Activated T-cell treated with anti-CD3 and anti-CD28 coated beads, Interleukin-2, amount 50 U/mL, for 4 hours (primary cell): ENCODE measurements at places on chromosomes 16 and 17.

DNA sequence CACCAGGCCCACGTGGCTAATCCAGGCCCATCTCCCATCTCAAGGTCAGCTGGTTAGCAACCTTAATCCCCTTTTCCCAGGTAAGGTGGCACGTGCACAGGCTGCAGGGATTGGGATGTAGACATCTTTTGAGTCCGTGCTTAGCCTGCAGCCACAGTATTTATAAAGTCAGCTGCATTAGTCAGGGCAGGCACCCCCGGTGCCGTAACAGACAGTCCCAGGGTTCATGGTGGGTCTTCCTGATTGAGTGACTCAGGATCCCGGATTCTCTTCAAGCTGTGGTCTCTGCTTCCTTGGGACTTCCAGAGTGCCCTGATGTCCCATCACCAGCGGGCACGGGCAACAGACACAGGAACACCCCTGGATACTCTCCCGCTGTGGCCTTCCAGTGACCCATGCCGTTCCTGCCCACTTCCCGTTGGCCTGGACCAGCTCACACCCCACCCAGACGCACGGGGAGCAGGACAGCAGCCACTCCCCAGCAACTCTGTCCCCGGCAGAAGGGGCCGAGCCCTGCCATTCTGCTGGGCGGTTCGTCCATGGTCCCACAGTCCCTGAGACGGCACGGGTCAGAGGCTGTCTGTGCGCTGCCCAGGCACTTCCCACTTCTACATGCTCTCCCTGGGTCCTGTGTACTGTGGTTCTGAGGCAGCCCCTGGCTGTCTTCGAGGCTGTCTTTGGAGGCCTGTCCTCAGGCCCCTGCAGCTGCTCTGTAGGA, 248.6 kb upstream of the GSE1 start:
- DNase-seq = no peak

DNA sequence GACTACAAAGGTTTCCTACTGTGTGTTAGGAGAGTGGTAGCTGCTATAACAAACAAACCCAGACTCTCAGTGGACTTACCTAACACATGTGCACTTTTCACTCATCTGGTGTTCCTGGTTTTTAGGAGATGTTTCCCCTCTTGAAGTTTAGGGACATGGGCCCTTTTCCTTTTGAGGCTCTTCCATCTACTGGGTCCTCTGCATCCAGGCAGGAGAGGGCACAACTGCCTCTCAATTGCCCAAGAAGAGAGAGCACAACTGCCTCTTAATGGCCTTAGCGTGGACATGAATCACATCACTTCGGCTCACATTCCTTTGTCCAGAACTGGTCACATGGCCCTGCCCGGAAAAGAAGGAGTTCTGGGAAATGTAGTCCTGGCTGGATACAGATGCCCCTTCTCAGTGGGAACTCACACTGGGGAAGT, 9.8 kb upstream of the TNRC6C start:
- no peak for DNase-seq

GRCh38 chr17:44556166-44556831, 985 bp upstream of the FZD2 start:
- no peak for DNase-seq

GRCh38 chr17:4893272-4893671, 6.1 kb upstream of the C17orf107 start:
- DNase-seq = no peak

DNA sequence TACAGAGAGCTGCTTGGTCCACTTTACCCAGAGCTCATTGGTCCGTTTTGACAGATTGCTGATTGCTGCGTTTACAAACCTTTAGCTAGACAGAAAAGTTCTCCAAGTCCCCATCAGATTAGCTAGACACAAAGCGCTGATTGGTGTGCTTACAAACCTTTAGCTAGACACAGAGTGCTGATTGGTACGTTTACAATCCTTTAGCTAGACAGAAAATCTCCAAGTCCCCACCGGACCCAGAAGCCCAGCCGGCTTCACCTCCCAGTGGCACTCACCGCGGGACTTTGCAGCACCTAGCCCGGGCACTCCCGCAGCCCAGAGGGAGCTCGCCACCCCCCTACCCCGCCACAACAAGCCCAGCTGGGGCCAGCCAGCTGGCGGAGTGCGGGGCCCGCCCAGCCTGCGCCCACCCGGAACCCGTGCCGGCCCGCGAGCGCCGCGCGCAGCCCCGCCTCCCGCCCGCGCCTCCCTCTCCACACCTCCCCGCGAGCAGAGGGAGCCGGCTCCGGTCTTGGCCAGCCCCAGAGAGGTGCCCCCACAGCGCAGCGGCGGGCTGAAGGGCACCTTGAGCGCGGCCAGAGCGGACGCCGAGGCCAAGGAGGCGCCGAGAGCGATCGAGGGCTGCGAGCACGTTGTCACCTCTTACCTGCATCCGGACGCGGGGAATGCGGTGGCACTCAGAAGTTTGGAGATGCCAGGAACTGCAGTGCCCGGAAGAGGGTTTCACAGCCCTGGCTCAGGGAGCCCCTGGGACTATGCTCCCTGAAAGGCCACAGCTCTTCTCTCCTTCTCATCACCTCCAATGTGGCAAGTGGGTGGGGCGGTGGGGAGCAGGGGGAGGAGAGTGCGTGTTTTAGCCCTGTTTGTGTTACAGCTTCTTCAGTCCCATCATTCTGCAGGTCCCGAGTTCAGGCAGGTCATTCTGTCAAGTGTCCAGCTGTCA, 1504.5 kb downstream of the CDH11 start:
- no peak for DNase-seq

- no peak for DNase-seq
These were observed 1.5 kb downstream of the HOXB4 start for GRCh38 chr17:48576479-48577309.

GRCh38 chr16:10171221-10171620, 11.0 kb downstream of the GRIN2A start:
- DNase-seq = no peak

- DNase-seq = no peak
These were observed 106.3 kb upstream of the HSBP1 start for GRCh38 chr16:83701494-83701893.

GRCh38 chr16:71356051-71356740, 2.3 kb upstream of the CALB2 start:
- no peak for DNase-seq

DNA sequence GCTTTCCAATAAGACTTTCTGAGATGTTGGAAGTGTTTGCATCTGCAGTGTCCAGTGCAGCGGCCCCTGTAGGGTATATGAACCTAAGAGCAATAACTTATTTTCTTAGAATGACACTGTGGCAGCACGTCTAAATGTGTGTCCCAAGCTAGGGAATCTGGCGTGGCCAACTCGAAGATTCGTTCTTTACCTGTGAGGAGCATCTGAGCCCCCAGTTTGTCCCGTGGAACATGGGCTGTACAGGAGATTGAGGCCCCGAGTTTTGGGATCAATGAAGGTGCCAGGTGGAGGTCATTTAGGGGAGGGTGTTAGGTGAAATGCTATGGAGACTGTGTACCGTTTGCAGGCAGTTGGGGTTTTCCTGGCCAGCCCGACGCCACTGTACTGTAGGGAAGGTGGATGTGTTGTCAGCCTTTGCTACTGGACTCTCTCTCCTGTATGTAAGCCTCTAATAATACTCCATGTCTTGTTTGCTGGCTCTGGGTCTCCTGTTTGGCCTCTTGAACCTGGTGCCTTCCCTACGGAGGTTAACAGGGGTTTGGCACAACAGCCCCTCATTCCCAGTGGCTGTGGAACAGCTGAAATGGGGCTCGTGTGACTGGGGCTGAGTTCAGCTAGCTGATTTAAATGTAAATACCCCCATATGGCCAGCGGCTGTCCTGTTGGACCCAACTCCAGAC, 45.5 kb upstream of the SDK2 start:
- no peak for DNase-seq

DNA sequence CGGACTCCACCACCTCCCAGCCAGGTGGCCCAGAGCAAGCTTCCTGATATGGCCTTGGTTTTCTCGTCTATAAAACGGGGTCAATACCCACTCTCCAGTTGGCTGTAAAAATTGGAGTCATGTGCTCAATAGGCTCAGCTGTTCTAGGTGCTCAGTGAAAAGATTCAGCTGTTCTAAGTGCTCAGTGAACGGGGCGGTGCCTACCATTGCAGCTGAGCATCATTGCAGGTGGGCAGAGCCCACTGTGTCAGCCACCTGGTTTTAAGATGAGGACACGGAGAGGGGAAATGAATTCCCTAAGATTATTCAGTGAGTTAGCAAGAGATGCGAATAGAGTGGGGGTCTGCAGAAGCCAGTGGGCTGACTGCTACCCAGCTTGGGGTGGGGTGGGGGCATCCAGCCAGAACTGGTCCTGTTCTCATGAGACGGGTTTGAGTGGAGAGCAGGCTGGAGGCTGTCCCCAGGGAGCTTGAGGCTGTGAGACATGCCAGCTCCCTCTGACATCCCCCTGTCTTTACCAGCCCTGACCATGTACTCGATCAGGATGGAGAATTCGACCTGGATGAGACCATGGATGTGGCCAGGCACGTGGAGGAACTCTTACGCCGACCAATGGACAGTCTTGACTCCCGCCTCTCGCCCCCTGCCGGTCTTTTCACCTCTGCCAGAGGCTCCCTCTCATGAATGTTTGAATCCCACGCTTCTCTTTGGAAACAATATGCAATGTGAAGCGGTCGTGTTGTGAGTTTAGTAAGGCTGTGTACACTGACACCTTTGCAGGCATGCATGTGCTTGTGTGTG, 21.9 kb downstream of the STAT5A start:
- no peak for DNase-seq

DNA sequence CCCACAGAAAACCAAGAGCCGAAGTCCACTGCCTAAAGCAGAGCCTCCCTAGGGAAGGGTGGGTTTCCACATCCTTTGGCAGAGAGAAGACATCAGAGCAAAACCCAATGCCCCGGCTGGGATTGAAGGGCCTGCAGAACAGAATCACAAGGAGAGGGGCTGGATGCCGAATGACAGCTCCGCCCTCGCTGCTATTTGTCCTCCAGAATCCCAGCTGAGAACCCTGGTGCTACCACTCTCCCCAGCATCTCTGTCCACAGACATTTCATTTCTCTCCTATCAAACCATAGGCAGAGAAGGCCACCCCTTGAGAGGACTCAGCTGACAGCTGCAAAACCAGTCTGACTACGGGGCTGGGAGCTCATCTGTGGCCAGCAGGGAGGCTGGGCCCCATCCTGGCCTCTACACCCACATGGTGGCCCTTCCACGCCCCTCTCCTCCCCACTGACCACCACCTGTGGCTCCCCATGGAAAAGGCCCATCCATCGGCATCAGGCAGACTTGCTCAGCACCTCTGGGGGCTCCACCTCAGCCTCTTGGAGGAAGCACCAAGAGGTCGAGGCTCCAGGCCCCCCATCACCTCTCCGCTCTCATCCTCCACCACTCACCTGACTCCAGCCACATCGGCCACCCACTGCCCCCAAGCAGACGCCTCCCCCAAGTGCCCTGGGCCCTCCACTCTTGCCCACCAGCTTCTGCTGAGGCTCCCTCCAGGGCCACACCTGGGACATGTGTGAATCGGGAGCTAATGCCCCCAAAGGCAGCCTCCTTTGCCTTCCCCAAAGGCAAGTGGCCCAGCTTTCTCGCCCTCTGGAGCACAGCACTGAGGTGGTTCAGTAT, 288.5 kb downstream of the C16orf95 start:
- no peak for DNase-seq

DNA sequence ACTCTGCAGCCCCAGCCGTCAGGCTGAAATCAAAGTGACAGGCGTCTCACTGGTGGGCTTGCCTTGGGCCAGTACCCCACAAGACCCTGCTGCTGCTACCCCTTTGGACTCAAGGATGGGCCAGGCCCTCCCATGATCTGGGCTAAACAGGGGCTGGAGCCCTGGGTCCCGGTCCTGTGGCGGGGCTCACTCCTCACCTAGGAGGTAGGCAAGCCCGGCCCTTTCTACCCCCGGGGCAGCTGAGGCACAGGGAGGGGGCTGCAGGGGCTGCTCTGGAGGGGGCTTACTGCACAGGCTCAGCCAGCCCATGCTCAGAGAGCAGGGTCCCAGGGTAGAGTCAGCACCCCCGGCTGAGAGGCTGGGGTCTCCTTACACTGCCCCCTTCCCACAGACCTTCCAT, 23.6 kb downstream of the KATNB1 start:
- DNase-seq = no peak

- no peak for DNase-seq
These were observed 49.1 kb downstream of the RAB11FIP3 start for GRCh38 chr16:474420-475122.

DNA sequence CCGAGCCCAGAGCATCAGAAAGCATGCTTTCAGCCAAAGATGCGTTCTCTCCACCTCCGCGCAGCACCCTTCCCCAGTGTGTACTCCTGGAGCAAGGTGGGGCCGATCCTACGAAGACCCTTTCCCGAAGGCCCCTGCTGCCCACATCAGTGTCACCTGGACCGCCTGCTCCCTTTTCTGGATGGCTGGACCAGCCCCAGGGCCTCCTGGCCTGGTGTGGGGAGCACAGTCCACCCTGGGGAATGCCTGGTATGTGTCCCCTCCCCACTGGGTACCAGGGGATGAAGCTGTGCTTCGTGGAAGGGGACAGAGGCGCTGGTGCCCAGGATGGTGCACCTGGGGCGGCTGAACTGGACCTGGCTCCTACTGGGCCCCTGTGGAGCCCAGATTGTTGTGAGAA, 173.8 kb downstream of the SEC14L1 start:
- no peak for DNase-seq

DNA sequence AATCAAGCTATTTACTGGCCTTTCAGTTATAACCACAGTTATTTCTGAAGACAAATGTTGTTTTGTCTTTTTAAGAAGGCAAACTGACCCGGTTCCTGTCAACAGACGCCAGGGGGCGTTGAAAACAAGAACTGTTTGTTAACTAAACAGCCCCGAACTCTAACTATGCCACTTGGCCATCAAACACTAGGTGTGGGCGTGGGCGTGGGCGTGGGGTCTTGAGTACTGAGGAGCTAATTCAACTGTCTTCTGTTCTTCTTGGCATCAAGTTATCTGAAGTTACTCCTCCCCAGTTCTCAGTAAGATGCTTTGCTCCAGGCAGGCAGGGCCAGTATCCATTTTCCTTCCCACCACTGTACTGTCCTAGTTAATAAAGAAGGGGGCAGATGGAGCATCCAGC, 63.3 kb upstream of the MTMR4 start:
- DNase-seq = peak; percentile 46

DNA sequence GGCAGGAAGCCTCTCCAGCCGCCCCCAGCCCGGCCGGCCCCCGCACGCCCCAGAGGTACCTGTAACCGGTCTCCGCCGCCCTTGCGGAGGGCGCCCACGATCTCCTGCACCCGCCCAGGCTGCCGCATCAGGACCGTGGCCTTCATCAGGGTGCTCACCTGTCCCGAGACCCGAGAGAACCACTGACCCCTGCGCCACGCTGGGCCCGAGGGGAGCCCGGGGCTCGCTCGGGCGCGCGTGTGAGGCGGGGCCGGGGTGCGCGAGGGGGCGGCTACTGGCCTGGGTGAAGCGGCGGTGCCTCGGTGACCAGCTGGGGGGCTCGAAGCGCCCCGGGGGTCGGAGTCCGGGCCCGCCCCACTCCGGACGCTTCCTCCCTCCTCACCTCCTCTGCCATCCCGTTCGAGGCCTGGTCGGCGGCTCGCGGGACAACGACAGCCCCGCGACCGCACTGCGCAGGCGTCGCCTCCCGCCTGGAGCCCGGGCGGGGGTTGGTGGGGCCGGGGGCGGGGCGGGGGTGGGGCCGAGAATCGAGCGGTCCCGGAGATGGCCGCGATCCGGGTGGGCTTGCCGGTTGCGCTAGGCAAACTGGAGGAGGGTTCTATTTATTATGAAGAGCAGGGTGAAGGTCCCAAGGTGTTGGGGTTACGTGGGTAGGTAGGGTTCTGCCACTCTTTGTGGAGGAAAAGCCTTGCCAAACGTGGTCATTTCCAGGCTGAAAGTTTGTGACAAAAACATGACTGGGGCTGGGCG, at the start of gene NT5C3B:
TSS of gene NT5C3B (minus strand) at position 433 of the 750 bp plus-strand sequence. CDS start at position 394, 39 bp downstream.
- peak; percentile 52 for DNase-seq

GRCh38 chr17:29557739-29558116, 9.1 kb downstream of the ABHD15 start:
- DNase-seq = no peak

- no peak for DNase-seq
These were observed 8.1 kb upstream of the KREMEN2 start for GRCh38 chr16:2955779-2956578.

- no peak for DNase-seq
These were observed 69.7 kb downstream of the IL21R start for GRCh38 chr16:27471661-27472060.
